ENCODE measurements at places on chromosomes 3 and 15.

GRCh38 chr3:13424865-13425617 lies 4.9 kb upstream of the NUP210 start:
- no peak for DNase-seq

DNA sequence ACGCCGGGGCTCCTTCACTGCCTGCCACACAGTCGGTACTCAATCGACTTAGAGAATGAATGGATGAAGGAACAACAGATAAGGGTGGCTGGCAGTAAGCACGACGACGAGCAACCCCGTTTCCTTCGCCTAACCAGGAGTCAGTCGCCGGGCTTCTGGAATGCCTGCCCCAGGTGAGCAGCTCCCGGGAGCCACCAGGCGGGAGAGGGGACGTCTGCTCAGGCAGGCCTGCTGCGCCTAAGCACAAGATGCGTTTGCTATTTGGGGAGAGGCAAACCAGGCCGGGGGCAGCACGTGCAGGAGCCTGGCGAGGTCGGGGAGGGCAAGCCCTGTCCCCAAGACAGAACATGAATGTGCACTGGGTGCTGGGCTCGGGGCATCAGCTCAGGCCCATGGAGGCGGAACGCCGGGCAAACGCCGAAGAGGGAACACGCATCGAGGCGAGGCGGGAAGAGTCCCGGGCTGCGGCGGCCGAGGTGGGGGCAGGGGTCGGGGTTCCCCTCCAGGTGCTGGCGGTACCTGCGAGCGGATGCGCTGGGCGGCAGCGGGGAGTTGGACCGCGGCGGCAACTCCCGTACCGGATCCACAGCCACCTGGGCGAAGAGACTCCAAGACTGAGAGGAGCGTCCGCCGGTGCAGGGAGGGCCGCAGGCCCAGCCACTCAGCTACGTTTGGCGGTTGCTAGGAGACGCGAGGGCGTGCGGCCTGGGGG lies at the start of gene CFAP92:
TSS of gene CFAP92 (minus strand) at position 616 of the 712 bp plus-strand sequence. CDS start 772 bp downstream, outside the sequence.
- DNase-seq, result peak; percentile 77

DNA sequence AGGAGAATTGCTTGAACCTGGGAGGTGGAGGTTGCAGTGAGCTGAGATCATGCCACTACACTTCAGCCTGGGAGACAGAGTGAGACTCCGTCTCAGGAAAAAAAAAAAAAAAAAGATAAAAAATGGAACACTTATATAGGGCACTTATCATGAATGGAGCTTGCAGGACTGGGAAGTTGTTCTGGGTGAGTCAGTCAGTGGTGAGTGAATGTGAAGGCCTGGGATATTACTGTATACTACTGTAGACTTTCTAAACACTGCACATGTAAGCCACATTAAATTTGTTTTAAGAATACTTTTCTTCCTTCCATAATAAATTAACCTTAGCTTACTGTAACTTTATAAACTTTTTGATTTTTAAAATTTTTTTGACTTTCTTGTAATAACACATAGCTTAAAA lies 59.8 kb downstream of the SFMBT1 start:
- no peak for DNase-seq

- DNase-seq, result no peak
These were observed 7.0 kb downstream of the TRAK1 start for GRCh38 chr3:42098171-42098570.

- DNase-seq, result no peak
These were observed 85.1 kb downstream of the MTHFS start for GRCh38 chr15:79811406-79812405.

DNA sequence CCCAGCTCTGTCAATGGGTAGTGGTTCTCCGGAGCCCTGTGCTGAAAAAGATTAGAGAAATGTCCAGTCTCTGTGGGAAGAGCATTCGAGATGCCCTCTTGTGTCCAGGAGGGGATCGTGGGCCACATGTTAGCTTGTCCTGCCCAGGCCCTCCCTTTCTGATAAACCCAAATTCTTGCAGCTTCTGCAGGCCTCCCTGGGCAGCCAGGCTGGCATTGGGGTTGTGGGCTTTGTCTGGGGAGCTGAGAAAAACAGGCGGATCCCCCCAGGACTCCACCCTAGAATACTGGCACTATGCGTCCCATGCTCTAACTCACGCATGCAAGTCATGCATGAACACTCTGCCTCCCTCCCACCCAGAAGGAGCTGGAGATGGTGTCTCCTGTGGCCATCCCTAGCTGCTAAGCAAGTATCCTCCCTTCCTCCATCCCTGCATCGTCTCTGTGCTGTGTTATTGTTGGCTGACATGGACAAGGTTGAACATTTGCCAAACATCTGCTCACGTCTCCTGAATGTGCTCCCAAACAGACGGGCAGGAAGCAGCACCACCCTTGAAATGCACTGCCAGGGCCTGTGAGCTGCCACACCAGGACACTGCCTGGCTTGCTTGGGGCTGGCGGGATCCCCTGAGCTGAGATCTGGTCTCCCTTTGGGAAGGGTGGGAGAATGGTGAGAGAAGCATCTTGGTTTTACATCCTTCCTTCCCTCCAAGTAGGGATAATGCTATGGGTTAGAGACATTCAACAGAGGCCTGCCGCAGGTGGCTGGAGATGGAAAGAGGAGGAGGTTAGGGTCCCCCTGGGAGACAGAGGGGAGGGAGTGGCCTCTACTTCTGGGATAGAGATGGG lies 26.5 kb downstream of the CFAP161 start:
- no peak for DNase-seq

DNA sequence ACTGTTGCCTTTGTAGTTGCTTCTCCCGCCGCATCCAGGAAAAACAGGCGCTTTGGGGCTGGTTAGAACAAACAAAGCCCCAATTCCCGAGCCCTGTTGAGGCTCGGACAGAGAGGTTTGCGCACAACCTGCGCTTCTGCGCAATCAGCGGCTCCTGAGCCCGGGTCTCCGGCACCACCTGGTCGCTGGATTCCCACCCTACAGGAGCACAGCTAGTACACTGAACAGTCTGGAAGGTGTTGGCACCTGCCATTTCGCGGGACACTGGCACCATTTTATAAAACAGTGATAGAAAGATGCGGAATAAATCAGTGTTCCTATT lies 13.8 kb downstream of the ZIC4 start:
- no peak for DNase-seq

GRCh38 chr15:60326824-60327654 lies 70.7 kb downstream of the ANXA2 start:
- no peak for DNase-seq

GRCh38 chr15:73517566-73517965 lies 74.6 kb downstream of the REC114 start:
- no peak for DNase-seq

DNA sequence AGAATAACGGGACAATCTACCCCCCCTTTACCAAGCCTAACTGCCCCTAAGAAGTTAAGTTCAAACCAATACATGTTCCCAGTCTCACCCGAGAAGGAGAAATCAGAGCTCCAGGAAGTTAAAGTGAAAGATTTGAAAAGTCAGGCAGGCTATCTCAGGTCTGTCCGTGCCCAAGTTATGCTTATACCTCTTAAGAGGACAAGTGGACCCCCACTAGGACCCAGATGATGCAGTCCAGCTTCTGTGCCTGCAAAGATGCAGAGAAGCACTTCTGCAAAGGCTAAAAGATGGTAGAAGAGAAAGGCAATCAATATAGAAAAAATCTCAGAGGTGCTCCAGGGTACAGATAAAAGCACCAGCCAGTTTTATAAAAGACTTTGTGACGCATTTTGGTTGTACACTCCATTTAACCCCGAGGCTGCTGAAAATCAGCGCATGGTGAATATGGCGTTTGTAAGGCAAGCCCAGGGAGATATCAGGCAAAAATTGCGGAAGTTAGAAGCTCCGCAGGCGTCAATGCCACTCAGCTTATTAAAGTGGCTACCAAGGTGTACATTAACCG lies 9.8 kb upstream of the SLC9C1 start:
- no peak for DNase-seq

DNA sequence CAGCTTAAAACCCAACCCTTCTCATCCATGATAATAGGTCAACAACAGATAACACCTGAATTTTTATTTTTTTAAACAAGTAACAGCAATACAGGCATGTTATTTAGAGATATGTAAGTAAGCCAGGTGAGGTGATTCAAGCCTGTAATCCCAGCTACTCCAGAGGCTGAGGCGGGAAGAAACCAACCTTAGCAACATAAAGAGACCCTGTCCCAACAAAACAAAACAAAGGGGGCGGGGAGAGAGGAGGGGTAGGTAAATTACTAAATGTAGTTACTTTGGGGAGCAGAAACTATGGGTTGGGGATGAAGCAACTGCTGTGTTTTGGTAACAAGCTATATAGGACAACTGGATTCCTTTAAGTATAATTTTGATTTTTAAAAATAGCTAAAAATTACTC lies 47.0 kb downstream of the GNB4 start:
- no peak for DNase-seq

DNA sequence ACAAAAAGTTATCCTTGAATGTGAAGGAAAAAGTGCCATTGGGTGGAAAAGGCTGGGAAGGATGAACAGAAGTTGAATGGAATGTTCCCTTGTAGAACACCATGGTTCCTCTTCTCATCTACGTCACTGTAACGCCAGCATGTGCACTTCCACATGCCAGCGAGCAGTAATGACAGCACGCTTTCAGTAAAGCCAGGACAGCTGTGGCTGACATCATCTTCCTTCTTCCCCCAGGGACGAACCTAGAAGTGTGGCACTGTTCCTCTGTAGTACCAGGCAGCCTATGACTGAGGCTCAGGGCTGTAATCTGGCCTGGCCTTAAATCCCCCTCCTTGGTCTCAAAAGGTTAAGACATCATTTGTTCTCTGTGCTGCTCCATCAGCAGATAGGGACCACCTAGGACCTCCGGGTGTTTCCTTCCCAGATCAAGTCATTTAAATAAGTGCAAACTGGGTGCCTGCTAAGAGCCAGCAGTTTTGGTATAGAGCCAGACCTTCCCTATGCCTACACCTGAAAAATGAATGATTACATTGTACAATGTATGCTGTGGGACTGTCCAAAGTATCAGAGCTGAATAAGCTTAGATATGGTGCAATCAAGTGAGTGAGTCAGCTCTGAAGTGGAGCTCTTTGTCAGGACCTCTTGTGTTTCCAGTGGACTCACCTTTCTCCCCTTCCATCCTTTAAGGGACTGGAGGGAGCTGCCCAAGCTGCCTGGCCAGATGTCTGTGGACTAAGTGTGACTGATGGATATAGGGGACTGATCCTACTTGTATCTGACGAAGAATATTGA lies 5.6 kb upstream of the SRPRB start:
- DNase-seq, result no peak

GRCh38 chr15:85112997-85113396 lies 131.3 kb downstream of the PDE8A start:
- peak; percentile 56 for DNase-seq

DNA sequence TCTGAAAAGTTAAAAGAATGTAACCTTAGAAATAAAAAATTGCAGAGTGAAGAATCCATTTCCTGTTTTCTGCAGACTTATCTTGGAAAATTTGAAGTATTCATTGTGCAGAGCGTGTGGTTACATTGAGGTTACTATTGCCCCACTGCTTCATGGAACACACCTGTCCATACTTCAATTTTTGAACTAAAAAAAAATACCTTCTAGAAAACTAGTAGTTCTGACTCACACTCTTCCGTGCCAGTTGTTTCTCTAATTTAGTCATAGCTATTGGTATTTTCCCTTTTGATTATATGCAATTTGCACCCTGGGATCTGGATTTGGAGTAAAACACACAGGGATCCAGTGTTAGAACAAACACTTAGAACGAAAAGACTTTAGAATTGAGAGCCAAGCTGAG lies 111.8 kb upstream of the LYSMD4 start:
- DNase-seq, result no peak

GRCh38 chr3:56700151-56700550 lies 17.1 kb upstream of the TASOR start:
- DNase-seq, result no peak

DNA sequence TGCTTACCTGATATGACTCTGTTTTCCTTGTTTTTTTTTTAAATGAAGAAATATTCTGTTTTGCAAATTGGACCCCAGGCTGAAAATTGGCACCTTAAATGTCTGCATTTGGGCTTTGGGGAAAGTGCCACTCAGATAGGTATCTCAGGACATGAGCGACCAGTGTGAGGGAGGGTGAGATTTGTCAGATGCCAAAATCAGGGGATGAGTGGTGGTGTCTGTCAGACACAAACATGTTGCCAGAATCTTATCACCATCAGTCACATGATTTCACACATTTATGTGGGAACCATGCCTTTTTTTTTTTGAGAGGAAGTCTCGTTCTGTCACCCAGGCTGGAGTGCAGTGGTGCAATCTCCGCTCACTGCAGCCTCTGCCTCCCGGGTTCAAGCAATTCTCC lies 75.6 kb upstream of the OSBPL11 start:
- DNase-seq, result no peak

- no peak for DNase-seq
These were observed 68.6 kb upstream of the CCDC39 start for GRCh38 chr3:180747805-180748361.

DNA sequence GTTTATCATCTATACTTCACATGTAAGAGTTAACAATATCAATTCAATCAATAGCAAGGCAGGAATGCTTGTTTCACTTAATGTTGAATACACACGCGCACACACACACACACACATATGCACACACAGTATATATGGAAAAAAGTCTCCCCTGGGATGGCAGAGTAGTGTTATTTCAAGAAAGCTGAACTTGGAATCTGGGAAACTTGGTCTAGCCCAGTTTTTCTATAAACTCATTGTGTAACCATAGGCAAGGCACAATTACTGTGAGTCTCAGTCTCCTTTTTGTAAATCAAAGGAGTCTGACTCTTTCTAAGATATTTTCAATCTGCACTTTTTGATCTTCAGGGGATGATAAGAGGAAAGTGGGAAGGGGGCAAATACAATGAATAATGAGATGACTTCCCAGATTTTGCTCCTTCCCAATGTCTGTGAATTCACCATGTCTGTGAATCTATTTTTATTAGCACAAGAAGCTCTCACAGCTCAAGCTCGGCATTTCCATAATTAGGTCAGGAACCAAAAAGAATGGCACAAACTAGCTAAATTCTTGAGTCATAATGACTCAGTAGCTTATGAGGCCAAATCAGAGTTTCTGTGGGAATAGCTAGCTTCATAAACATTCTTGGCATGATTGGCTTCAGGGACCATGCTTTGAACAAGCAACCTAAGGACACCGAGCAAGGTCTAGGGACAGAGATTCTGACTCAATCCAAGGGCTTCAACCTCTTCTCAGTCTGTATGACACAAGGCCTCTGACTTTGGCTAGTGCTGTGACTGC lies 227.4 kb upstream of the DCBLD2 start:
- no peak for DNase-seq

DNA sequence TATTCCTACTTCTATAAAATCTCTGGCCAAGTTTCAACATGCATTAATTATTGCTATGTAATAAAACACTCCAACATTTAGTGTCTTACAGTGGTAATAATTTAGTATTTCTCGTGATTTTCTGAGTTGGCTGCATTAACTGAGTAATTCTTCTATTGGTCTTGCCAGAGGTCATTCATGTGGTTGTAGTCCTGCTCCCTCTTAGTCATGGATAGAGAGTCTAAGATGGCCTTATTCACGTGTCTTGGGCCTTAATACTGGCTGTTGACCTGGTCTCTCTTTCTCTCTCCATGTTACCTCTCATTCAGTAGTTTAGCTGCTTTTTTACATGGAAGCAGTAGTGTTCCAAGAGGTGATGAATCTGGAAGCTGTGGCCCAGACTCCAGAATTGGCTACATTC lies 140.1 kb upstream of the ZBTB20 start:
- DNase-seq, result no peak
